Left ventricle myocardium inferior (tissue), 1 donor: ENCODE measurements at places on chromosomes 7 and 10.
A peak's percentile ranks its signal among the peaks of the same experiment; 100 is the strongest.

GRCh38 chr10:96842896-96843723, 11.0 kb downstream of the LCOR start:
- no peak for DNase-seq

GRCh38 chr10:6595499-6595898, 15.4 kb upstream of the PRKCQ start:
- DNase-seq: no peak

- DNase-seq: no peak
Measured at GRCh38 chr10:69226919-69227450, 6.9 kb downstream of the HKDC1 start.

DNA sequence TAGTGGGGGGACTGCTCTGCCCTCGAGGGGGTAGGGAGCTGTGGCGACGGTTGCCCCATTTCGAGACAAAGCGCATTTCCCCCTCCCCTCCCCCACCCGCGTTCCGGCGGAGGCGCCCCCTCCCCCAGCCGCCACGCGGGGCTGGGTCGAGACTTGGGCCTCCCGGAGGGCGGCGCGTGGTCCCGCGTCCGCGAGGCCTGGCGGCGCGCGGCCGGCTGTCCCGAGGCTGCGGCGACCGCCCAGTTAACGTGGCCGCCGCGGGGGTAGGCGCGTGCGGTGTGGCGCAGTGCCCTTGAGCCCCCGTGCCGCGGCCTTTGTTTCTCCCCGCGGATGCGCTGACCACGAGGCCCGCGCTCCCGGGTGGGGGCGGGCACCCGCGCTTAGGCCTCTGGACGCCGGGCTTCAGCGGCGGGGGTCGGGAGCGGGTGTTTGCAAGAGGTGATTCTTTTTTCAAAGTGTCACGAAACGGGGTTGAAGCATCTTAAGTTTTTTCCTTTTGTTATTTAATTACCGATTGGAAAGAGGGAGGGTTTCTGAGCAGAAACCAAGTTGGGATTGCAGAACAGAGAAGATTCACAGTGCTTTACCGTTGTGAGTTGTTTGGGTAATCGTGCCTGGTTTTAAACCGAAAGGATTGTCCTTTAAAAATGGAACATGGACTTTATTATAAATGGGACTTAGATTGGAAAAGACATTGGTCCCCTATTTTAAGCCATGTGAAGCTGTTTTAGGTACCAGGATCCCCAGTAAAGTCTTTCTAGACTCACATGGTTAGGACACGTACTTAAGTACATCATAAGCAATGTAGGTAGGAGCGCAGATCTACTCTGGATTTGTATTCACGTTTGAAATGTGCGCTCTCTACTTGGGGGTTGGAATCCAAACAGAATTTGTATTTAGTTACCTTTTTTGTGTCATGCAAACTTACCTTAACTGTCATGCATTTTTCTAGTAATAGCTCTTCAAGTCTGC, 760 bp downstream of the CBX3 start:
- peak; percentile 60 for DNase-seq

GRCh38 chr7:123432601-123433000, 101.8 kb downstream of the IQUB start:
- DNase-seq: no peak

- no peak for DNase-seq
Measured at GRCh38 chr7:99742737-99743394, 7.9 kb upstream of the CYP3A7 start.

GRCh38 chr10:6327961-6328698, 125.4 kb downstream of the PFKFB3 start:
- DNase-seq: no peak

DNA sequence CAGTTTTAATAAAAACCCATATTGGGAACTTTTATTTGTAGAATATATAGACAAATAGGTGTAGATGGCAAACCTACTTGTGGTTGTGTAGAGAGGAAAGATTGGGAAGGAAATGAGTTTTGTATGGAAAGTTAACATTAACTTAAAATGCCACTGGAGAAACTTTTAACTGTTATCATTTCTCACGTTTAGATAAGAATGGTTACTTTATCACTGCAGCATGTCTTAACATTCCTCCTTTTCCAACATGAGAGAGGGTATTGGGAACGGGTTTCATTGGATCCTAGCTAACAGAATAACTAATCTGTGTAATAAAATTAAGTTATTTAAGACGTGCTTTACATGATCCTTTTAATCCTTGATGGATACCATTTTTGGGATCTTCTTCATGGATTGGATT, 1.8 kb downstream of the LUC7L2 start:
- no peak for DNase-seq

DNA sequence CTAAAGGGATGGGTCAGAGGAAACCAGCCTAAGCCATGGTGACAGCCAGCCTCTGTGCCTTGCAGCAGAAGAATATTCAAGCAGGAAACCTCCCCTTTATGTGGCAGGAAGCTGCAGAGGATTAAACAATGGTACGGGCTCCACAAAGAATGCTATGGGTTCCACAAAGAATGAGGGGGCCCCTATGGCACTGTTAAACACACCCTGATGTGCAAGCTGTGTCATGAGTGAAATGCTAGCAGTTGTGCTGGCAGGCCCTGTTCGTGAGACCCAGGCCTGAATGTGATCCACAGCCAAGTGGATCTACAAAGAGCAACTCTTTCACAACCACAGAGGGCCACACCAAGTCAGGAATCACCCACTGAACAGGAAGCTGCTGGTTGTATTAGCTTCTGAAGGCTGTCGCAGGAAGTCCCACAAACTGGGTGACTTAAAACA, 68.9 kb downstream of the MYOF start:
- DNase-seq: no peak

GRCh38 chr10:1266033-1266802, 210.0 kb downstream of the WDR37 start:
- DNase-seq: no peak

DNA sequence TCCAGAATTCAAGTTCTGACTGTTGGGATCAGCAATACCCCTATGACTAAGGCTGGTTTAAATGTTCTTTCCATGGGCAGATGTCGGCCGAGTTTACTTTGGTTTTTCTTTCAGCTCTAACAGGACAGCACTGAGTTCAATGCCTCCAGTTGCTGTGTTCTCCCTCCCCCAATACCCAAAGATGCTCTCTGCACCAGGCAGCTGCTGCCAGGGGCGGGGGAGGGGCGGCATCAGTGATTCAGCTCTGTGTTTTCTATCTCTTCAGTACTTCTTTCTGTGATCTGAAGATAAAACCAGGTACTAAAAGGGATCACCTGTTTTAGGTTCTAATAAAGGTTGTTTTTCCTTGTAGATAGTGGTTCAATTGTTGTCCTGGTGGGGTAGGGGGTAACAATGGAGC, 576.7 kb upstream of the POT1 start:
- no peak for DNase-seq

- no peak for DNase-seq
Measured at GRCh38 chr7:97731736-97732564, at the start of gene TAC1. Gene TAC1 (plus strand): TSS chr7:97732086. CDS start chr7:97732613, 527 bp downstream.

DNA sequence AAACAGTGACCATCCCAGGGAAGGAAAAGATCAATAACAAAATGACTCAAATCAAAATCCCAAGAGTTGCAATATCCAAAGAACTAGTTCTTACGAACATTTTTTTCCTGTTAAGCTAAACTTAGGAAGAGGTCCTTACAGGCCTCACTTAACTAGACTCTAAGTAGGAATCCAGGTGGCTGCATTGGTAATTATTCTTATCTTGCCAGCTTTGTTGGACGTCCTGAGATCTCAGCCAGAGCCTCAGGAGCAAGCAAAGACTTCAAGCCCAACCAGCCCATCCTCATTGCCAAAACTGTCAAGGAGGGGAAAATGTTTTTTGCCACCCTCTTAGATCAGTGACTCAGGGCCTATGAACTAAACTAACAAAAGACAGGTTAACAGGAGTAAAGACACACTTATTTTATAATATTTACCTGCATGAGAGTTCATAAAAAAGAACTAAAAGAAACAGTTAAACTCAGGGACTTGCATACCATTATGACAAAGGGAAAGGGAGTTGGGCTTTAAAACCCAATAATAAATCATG, 18.3 kb upstream of the PPP1R9A start:
- DNase-seq: no peak

- DNase-seq: no peak
Measured at GRCh38 chr7:101754424-101755159, 62.8 kb upstream of the CUX1 start.

- DNase-seq: no peak
Measured at GRCh38 chr7:2730846-2731770, 43.1 kb downstream of the AMZ1 start.

DNA sequence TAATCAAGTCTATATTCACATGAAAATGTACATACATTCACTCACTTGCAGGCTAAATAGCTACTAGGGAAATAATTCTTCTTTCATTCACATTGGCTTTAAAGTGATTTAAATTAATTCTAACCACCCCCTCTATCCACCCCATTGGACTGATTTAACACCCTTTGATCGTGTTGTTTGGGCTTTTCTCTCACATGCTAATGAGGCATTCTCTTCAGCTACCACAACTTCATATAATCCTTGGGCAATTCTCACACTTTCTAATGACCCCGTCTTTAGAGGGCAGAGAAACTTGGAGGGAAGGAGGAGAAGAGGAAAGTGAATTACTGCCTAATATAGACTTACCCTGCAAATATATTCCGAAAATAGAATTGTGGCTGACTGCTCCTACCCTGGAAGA, 24.6 kb downstream of the GRM3 start:
- DNase-seq: no peak

DNA sequence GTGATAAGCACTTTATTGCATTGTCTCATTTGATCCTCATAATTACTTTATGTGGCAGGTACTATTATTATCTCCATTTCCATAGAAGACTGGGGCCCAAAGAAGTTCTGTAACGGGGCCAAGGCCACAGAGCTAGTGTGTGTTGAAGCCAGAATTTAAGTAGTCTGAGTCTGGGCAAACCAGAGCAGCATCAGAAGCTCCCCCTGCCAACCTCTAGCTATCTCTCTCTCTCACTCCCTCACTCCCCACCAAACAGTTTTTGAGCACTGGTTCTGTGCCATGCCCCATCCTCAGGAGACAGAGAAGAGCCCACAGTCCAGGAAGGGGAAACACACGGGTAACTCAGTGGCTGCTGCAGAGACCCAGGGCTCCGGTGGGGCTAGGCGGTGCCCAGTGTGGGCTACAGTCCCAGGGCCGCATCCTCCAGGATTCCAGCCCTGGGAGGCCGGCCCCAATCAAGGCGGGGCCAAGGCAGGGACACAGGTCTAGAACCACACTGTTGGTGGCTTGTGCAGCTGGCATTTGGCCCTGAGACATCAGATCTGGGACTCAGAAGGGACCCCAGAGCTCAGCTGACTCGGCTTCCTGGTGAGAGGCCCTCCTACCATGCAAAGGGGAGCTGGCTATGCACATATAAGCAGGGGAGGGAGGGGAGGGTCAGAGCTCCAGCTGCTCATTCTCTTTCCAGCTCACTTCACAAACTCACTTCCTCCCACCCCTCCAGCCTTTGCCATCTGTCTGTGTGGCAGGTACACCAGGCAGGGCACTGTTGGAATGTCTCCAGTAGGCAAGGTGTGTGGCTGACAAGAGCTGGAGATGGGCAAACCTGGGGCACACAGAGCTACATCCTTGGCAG, 34.4 kb downstream of the COL13A1 start:
- no peak for DNase-seq

GRCh38 chr10:70737250-70737649, 47.9 kb downstream of the TBATA start:
- peak; percentile 2 for DNase-seq

GRCh38 chr10:77606751-77607150, 30.9 kb downstream of the KCNMA1 start:
- DNase-seq: no peak

DNA sequence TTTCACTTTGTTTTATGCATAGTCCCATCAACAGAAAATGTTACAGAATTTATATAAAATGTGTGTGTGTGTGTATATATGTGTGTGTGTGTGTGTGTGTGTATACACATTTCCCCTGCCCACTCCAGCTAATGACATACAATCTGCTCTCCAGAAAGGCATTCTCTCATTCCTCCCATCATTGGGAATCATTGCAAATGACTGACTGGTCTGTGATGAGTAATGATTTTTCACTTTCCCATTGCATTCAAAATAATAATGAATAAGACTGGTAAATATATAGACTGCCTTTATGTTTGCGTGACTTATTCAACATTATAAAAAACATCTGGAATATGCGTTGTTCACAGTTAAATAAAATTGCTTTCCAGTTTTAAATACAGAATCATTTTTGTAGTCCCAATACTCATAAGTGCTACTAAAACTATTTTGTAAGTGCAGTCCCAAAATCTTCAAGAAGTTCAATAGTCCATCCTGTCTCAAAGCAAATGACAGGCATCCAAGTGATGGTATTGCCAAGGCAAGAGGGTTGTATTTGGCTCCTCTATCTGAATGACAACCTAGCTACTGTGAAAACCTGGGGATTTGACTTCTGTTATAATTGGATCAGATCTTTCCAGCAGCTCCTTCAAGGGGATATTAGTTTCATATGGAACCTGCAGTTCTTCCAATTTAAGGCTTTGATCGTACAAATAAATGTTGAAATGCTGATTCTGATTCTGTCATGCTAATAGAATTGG, 150.9 kb downstream of the POLR1F start:
- no peak for DNase-seq

GRCh38 chr10:109106604-109107003, 816.7 kb downstream of the XPNPEP1 start:
- DNase-seq: no peak

DNA sequence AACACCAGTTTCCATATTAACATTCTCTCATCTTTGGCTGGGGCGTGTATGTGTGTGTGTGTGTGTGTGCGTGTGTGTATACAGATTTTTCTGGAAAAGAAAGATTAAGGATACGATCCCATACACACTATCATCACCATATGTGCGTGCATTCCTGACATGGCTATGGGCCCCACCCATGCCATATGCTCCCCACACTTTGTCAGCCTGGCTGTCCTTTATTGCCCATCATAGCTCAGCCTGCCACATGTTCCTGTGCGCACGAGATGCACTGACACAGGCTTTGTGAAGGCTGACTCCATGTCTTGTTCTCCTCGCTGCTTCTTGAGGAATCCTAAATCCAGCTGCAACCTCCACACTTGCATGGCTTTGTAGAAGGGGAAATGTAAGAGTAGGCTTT, 984.1 kb downstream of the LRMDA start:
- DNase-seq: no peak

DNA sequence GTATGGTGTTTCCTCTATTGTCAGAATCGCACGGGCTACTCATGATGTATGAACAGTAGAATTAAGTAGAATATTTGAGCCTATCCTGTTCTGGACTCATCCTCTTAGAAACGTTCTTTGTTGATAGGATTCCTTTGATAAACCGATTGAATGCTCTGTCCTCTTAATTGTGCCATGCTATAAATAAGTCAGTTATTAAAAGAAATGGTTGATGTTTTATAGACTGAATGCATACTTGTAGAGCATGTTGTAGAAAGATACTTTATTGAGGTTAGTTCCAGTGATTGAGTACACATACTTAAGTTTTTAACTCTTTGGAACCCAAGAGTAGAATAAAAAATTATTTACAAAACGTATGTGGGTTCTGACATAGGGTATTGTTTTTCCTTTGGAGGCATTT, 54.9 kb upstream of the HBP1 start:
- DNase-seq: no peak
